Left forelimb (tissue), 1 donor: ENCODE measurements at places on chromosomes 5 and 9.

DNA sequence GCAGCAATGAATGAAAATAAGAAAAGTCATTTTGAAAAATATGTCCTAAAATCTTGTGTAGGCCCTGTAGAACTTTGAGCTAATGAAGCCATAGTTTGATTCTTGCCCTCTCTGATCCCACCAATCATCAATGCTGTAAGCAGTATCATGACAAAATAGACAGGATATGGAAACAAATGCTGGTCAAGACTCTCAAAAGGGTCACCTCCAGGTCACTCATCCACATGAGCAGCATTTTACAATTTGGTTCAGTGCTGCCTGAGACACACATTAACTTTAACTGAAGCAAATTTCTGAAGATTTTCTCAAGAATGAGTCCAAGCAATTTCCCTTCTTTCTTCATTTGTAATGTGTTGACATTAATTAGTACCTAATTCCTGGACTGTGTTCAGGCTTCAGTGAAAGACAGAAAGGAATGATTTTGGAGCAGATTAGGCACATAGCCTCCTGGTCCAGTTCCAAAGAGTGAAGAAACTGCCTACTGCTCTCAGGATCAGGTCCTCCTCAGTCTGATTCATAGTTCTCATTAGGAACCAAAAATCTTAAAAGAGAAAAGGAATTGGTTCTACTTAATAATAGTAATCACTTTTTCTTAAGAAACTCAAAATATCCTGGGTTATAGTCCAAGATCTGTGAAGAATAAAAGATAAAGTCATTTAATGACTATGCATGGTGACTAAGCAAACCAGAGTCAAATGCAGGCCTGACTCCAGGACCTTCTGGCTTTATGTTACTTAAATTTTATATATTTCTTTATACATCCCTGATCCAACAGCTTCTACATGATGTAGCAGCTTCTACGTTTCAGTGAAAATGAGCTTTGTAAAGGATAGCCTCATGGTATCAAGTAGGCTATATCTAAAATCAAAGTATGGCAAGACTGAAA is 192.1 kb upstream of the RGMB start:
- DNase-seq = no peak

- DNase-seq = no peak
Measured at GRCh38 chr5:138385660-138386059, 33.2 kb downstream of the KDM3B start.

GRCh38 chr9:82281066-82281465 is 292.5 kb downstream of the SPATA31D1 start:
- DNase-seq = no peak

DNA sequence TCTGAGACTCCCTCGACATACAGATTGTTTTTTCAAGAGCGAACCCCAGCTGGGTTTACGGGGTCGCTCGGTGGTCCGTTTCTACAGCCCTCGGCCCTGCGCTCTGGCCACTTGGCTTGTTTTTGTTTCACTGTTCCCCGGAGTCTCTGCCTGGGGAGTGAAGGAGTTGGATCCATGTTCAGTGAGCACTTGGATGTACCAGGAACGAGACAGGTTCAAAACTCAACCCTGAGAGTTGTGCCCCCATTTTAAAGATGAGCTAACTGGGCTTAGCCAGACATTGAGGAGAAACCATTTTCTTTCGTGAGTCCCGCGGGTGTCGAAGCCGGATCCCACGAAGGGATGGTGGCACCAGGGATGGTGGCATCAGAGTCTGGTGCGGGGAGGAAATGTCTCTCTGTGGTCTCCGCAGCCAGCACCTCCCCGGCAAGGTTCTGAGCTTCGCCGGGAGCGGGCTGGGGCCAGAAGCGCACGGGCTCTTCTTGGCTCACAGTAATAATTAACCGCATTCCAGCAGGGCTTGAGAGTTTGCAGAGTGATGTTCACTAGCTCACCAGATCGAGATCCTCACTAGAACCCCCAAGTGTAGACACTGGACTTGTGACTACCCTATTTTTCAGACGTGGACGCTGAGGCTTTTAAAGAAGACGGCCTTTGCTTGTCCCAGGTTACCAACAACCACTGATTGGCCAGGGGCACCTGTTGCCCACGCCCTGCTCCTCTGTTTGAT is 1.0 kb downstream of the MSX2 start:
- DNase-seq = no peak

DNA sequence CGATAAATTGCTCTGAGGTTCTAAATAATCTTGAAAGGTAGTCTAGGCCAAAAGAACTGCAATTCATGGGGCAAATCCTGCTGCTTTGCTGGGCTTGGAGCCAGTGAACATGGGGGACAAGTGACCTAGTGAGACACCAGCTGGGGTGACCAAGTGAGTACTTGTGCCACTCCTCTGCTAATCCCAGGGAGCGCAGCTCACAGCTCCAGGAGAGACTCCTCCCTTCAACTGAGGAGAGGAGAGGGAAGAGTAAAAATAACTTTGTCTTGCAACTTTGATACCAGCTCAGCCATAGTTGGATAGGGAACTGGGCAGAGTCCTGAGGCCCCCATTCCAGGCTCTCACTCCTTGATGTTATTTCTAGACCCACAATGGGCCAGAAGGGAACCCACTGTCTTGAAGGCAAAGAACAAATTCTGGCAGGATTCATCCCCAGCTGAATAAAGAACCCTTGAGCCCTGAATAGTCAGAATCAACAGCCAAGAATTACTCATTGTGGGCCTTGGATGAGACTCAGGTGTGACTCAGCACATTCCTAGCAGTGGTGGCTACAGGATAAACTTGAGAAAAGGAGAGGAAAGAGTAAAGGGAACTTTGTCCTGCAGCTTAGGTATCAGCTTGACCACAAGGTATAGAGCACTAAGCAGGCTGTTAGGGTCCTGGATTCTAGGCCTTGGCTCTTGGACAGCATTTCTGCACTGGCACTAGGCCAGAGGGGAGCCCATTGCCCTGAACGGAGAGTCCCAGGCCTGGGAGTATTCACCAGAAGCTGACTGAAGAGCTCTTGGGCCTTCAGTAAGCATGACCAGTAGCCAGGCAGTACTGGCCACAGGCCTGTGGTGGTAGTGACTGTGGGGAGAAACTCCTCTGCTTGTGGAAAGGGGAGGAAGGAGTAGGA is 288.3 kb upstream of the CDH18 start:
- no peak for DNase-seq

DNA sequence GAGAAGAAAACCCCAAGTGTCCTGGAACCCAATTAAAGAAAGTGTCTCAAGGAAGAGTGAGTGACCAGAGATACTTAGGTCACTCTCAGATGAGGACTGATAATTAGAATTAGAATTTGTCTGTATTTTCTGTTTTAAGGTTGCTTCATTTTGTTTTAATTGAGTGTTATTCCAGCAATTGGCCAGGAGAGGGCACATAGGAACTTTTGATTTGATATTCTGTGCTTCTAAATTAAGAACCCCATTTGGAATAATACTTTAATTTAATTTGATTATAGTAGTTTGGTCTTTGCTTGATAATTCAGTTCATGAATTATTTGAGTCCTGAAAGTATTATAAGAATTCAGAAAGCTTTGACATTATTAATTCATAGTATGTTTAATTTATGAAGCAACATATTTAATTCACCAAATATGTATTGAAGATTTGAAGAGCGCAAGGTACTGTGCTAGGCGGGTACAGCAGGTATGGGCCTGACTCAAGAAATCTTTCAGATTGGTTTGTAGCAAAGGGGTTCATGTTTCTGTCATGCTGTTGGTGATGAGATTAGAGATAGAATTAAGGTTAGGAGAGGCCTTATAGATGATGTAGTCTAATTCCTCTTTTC is 4.9 kb downstream of the MRPL22 start:
- DNase-seq = no peak

- DNase-seq = no peak
Measured at GRCh38 chr5:140109759-140110645, 3.9 kb upstream of the PURA start.

- no peak for DNase-seq
Measured at GRCh38 chr9:115209601-115210306, 91.8 kb upstream of the TNC start.

GRCh38 chr5:18023986-18024385 is 389.7 kb downstream of the TAF11L14 start:
- no peak for DNase-seq

GRCh38 chr9:124137009-124137943 is 120.5 kb upstream of the NEK6 start:
- DNase-seq = no peak

DNA sequence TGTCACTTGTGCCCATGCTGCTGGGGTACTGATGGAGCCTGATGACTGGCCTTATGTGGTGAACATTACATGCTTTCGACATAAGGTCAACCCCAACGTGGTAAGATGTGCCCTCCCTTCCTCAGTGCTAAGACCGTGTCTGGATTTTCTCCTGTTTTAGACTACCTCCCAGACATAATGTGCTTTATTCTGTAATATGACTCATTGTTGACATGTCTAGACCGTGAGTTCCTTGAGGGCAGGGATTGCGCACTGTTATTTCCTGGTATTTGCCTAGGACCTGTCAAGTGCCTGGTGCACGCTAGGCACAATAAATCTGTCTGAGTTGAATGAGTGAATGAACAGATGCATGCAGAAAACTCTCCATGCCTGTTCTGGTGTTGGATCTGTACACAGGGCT is 346.0 kb downstream of the KDM4C start:
- no peak for DNase-seq

- DNase-seq = no peak
Measured at GRCh38 chr9:6777213-6777902, 19.6 kb downstream of the KDM4C start.

GRCh38 chr5:115978779-115979178 is 16.5 kb downstream of the LVRN start:
- DNase-seq = no peak

GRCh38 chr9:38059233-38059936 is 9.6 kb downstream of the SHB start:
- no peak for DNase-seq

DNA sequence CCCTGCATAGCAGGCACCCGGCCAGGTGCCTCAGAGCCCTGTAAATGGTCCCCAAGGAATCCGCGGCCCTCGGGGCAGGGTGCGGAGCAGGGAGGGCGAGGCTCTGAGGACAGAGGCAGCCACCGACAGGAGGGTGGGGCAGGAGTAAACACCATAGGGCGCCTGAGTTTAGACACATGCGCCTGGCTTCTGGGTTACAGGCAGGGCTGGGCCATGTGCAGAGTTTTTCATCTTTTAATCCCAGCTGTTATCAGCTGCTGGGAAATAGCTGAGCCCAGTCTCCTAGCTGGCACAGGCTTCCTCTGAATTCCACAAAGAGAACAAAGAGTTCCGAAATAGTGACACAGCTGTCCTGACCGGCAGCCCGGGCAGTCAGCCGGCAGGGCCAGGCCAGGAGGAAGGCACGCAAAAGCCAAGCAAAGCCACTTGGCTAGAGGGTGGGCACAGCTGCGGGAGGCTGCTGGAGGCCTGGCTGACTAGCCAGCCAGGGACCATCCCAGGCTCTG is 98.9 kb upstream of the PHYKPL start:
- peak; percentile 77 for DNase-seq

GRCh38 chr9:122307925-122308324 is 43.2 kb downstream of the MRRF start:
- no peak for DNase-seq

DNA sequence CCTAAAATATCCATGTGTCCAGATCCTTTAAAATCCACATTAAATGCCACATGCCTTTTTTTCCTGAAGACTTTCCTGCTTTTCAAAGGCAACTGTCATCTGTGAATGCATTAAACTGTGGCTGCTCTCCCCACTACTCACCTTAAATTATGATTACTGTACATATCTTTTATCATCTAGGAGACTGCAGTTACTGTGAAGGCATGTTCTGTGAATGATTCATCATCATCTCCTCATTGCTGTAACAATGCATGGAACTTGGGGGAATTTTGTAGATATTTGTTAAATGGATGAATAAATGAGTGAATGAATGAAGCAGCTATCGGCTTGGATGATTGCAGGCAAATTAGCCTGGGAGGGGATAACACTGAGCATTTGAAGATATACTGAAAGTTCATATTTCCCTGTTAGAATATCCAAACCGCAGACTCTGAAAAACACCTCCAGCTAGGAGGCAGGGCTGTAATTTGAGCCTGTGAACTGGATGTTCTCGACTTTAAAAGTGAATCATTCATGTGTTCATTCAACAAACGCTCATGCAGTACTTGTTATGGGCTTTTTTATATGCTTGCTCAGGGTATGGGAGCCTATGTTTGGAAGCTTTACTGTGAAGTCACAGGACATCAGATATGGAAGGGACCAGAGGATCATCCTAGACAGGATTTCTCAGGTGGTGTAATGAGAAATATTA is 519.2 kb downstream of the KIF4B start:
- no peak for DNase-seq

DNA sequence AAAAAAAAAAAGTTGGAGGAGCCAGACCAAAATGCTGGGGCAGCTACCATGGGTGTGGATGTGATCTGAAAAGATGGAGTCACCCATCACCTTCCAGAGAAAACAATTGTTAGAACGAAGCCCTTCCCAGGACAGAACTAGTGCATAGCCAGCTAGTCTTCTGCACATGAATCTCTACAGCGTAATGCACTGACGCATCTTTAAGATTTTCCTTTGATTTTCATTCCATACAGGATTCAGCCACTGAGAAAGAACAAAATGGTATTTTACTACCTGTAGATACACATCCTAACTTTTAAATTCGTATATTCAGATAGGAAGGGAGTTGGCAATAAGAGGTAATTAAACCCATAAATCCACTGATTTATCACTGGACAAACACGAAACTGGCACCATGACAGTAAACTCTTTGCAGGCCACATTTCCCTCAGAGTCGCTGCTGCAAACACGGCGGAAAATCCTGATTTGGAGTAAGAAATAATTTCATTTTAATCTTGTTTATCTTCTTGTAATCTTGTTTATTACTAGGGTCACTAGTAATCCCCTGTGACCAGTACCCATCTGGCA is 206.6 kb downstream of the SPOCK1 start:
- no peak for DNase-seq

DNA sequence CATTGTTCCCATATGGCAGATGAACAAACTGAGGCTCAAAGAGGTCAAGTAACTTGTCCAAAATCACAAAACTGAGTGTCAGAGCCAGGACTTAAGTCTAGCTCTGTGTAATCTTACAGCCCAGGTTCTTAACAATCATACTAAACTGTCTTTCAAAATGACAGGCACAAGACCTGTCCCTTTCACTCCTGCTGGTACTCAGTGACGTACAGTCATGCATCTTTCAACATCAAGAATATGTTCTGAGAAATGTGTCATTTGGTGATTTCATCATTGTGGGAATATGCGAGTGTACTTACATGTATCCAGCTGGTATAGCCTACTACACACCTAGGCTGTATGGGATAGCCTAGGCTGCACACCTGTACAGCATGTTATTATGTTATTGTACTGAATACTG is 646.8 kb upstream of the WWC1 start:
- DNase-seq = no peak

DNA sequence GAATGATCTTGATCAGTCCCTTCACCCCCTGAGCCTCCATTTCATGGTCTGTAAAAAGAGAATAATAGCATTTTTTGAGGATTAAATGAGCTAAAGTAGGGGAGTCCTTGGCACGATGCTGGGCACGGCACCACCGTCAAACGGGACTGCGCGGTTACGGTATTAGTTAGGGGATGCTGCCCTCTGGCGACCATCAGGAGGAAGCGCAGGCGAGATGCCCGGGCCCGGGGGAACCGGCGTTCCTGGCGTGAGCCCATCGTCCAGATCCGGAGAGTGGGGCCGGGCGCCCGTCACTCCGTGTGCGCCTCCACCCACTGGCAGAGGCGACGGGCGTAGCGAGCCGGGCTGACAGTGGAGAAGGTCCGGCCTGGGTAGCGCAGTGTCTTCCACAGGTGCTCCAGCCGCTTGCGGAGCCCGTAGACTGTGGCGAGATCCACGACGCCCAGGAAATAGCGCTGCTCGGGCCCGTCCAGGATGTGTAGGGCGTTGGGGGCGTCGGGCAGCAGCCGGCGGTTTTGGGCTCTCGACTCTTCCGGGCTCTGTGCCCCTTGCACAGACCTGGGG is 4.8 kb upstream of the ST6GALNAC4 start:
- no peak for DNase-seq

- no peak for DNase-seq
Measured at GRCh38 chr9:27749838-27750237, 176.6 kb upstream of the C9orf72 start.
